ENCODE measurements at places on chromosomes 2 and 18.

DNA sequence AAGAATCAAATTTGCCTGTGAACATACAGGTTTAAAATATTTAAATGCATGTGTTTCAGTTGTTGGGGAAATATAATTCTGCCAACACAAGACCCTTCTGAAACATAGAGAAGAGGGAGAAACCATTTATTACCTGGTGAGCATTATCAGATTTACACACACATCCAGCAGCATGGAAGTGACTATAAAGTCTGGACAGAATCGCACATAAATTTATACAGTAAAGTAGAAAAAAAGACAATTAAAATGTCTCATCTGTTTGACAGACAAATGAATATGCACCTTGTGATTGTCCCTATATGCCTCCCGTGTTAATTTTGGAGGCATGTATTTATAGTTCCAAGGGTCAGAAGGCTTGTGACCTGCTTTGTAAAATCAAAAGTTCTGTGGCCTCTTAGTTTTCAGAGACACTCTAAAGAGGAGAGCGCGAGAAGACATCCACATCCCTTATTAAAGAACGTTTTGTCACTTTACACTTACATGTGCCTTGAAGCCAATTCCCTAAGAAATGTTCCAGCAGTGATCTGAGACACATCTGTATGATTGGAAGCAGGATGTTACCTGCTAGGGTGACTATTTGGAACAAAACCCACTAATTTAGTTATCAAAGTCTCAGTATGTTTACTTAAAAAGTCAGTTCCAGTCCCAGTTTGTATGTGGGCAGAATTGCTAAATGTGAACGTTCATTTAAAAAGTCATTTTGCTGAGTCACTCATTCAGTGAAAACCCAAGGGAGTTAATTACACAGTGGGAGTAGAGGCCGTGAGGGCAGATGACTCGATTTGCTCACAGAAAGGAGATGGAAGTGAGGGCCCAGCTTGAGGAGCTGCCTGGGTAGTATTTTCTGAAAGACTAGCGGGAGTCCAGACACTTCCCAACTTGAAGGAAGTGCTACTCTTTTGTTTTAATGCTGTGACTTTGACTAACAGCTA, 527.6 kb upstream of the MEX3C start:
- no peak for DNase-seq

- DNase-seq = no peak
These were observed 2.4 kb upstream of the STK11IP start for GRCh38 chr2:219595256-219595655.

DNA sequence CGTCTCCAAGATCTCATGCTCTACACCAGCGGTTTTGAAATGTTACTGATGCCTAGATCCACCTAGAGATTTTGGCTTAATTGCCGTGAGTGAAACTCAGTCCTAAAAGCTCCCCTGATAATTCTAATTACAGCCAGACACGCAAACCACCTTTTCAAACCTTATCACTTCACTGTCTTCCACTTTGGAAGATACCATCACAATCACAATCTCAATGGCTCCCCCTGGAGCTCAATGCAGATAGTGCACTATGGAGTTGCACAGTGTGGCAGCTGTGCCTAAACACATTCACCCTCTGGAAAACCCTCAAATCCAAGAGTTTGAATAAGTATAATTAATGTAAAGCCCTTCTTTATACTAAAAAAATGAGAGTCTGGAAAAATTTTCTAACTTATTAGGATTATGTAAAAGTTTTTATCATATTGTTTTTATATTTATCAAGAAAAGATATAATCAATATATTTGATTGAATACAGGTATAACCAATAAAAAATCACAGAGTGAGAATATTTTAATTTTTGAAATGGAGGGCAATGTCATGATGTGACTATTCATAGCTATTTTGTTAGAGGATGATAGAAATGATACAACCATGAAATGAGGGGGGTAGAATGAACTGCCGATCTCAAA, 102.9 kb upstream of the SLC8A1 start:
- peak; percentile 19 for DNase-seq

GRCh38 chr2:175414882-175415487, 233.5 kb upstream of the ATP5MC3 start:
- no peak for DNase-seq

DNA sequence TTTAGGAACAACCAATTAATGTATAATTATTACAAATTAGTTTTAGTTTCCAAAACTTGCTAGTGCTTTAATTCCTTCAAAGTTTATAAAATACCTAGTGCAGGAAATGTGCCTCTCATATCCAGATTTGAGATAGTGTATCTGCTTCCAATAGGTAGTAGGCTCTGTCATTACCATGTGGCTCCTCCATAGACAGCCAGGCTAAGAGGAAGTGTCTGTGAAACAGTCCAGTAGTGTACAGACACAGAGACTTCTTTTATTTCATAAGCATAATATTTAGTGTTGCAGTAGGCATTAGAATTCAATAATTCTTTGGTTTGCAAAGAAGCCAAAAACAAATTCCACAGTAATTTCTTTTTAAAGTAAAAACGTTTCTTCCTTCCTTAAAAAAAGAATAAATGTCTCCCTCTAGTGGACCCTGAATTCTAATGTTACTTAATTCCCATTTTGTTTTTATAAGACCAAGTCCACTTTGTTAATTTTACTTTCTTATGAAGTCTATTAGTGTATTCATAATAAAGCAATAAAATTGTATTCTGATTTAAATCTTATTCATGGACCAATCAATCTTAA, 101.2 kb downstream of the NEB start:
- no peak for DNase-seq

GRCh38 chr18:23099621-23100020, 35.7 kb upstream of the CABLES1 start:
- no peak for DNase-seq
